Right ventricle myocardium superior (tissue), 1 donor: ENCODE measurements at places on chromosomes 1 and 21.

- no peak for DNase-seq
These were observed 76.3 kb upstream of the CACNA1E start for GRCh38 chr1:181406989-181407388.

DNA sequence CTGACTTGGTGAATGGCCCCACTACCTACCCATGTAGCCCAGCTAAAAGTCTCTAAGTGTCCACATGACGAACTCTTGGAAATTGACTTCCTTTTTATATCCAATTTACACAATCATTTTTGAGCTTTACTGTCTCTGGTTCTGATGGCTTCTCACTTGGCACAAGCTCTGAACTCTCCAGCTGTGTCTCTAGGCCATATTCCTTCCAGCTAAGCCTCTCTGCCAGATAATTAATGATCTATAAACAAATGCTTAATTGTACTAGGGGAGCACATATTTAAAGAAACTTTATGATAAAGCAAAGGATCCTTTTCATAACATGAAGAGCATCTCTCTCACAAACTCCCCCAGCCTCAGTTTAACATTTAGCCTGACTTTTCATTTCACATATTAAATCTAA lies 16.3 kb upstream of the BEND5 start:
- DNase-seq: no peak

- no peak for DNase-seq
These were observed 13.9 kb downstream of the CELSR2 start for GRCh38 chr1:109263234-109263596.

GRCh38 chr1:50873458-50874187 lies 86.4 kb downstream of the FAF1 start:
- DNase-seq: peak; percentile 59

DNA sequence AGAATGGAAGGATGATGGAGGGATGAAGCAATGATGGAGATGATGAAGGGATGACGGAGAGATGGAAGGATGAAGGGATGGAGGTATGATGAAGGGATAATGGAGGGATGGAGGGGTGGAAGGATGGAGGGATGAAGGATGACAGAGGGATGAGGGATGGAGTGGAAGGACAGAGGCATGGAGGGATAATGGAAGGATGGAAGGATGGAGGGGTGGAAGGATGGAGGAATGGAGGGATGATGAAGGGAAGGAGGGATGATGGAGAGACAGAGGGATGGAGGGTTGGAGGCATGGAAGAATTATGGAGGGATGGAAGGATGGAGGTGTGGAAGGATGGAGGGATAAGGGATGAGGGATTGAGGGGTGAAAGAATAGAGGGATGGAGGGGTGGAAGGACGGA lies 62.8 kb downstream of the KCNAB2 start:
- no peak for DNase-seq

GRCh38 chr1:100734676-100735075 lies 15.1 kb downstream of the VCAM1 start:
- DNase-seq: no peak

DNA sequence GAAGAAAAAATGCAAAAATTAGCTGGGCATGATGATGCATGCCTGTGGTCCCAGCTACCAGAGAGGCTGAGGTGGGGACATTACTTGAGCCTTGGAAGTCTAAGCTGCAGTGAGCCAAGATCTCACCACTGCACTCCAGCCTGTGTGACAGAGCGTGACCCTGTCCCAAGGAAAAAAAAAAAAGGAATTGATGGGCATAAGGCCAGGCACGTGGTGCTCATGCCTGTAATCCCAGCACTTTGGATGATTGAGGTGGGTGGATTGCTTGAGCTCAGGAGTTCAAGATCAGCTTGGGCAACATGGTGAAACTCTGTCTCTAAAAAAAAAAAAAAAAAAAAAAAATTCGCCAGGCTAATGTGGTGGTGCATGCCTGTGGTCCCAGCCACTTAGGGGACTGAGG lies 55.8 kb upstream of the ATP2B4 start:
- DNase-seq: no peak

DNA sequence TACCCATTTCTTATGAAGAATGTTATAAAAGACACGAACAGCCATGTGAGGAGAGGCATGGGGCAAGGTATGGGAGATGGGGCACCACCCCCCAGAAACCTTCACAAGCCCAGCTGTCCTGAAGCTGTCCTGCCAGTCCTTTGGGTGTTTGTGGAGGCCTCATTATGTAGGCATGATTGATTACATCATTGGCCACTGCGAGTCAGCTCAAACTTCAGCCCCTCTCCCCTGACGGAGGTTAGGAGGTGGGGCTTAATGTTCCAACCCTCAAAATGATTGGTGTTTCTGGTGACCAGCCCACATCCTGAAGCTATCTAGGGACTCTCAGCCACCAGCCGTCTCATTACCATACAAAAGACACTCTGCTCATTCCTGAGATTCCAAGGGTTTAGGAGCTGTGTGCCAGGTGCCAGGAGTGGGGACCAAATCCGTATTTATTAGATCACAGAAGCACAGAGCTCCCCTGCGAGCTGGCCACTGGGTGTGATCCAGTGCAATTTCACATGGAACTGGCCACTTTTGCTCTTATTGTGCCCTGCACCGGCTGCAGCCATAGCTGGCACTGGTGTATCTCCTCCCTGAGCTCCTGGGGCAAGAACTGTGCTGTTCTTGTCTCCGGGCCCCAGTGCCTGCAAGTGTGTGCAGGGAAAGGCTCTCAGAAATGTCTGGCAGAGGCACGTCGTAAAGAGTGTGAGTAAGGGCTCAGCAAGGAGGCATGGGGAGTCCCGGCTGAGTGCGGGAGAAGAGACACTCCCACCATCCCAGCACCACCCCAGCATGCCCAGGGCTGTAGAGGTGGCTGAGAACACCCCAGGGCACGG lies 10.5 kb downstream of the KIAA1614 start:
- DNase-seq: peak; percentile 12

GRCh38 chr1:96715482-96715881 lies 6.1 kb upstream of the PTBP2 start:
- no peak for DNase-seq

DNA sequence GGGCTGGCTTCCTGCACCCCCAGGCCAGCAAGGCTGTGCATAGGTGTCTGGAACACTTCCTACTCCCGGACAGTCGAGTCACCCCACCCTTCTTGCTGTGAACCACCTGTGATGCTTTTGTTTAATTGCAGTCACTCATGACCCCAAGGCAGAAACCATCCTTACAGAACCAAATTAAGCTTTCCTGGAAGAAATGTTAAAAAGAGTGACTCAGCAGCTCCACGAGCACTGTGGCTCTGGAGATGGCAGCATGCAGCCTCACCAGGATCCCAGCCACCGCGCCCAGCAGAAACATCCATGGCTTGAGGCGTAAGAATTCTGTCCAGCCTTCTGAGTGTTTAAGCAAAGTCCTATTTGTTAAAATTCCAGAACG lies 28.8 kb downstream of the SNAP47 start:
- no peak for DNase-seq

- no peak for DNase-seq
These were observed 6.5 kb upstream of the RPTN start for GRCh38 chr1:152165286-152166077.
